CD4-positive, CD25-positive, alpha-beta regulatory T cell (primary cell): ENCODE measurements at places on chromosomes 5 and 9.

GRCh38 chr9:81628897-81629296 is 60.5 kb downstream of the TLE1 start:
- no peak for DNase-seq

- DNase-seq: no peak
Observed at GRCh38 chr5:10866913-10867312, 105.9 kb upstream of the DAP start.

DNA sequence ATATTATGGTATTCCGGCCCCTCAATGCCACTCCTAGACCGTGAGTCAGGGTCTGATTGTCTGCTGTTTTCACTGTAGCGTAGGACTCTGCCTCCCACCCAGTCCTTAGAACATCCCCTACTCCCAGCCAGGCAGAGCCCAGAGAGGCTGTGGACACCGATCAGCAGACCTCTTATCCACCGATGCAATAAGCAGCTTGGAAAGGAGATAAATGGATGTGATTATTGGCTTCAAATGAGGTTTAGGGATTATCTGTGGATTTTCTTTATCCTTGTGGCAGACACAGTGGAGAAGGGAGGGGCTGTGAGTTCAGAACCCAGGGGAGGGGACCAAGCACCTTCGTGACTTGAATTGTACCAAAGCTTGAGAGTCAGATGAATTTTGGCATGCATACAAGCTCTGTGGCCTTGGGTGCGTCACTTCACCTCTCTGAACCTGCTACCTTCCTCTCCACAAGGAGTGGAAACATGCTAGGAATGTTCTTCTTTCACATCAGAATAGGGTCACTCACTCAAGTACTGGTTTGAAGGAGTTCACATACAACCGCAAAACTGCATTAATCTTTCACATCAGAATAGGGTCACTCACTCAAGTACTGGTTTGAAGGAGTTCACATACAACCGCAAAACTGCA is 83.1 kb upstream of the CPLX2 start:
- DNase-seq: no peak

DNA sequence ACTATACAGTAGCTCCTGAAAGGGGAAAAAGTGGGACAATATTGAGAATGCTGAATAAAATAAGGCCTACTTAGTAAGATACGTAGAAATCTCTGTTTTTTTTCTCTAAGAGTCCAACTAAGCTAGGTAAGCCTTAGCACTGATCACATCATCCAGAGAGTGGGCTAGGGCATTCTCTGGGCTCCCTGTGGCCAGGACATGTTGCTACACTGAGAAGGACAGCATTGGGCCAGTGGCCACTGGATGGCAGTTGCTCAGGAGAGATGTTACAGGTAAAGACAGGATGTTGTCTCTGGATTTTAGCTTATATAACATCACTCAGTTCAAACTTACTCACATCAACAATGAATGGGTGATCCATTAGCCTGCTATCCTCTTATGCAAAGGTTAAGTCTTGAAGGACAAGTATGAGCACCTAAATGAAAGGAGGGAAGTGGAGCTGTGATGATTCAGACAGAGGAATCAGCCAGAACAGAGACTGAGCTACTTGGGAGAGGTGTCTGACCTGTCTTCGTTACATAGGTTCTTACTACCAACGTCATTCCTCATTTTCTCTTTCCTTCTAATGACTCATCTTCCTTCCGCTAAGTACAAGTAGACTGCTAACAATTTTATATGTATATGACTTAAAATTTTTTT is 226.6 kb upstream of the ADCY2 start:
- DNase-seq: no peak

GRCh38 chr9:84843175-84843824 is 173.8 kb downstream of the NTRK2 start:
- DNase-seq: no peak

DNA sequence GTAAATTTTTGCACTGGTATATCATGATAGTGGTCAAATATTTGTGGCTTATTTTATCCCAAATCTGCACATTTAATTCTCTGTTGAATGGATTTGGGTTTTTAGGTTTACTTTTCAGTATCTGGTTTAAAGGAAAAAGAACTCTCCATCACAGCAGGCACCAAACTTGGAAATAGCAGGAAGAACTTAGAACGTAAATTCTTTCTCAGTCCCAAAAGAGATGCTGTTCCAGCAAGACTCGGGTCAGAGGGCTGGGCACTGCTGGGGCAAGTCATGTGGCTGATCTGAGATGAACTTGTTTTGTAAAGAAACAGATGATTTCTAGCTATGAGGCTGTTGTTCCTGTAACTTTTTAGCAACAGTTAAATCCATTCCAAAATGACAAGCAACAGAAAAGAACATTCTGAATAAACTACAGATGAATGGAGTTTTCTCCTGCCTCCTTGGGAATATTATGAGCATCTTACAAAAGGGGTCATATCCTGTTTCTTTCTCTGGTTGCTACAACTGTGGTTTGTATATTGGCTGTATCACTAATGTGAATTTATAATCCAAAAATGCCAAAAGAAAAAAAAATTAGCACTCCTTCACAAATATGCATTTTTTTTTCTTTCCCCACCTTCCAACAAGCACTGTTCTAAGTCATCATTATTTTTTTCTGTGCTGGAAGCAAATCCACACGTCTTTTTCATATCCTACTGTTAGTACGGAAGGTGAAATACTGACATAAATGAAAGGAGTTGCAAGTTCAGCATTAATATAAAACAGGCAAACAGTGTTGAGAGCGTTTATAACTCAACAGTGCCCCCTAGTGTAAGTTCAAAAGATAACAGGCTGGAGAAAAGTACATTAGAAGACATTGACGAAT is 31.1 kb downstream of the OR2K2 start:
- peak; percentile 50 for DNase-seq

- DNase-seq: peak; percentile 78
Observed at GRCh38 chr5:157607371-157608161, 32.0 kb upstream of the ADAM19 start.

GRCh38 chr9:128992995-128993394 is 35.1 kb downstream of the SH3GLB2 start:
- DNase-seq: no peak

DNA sequence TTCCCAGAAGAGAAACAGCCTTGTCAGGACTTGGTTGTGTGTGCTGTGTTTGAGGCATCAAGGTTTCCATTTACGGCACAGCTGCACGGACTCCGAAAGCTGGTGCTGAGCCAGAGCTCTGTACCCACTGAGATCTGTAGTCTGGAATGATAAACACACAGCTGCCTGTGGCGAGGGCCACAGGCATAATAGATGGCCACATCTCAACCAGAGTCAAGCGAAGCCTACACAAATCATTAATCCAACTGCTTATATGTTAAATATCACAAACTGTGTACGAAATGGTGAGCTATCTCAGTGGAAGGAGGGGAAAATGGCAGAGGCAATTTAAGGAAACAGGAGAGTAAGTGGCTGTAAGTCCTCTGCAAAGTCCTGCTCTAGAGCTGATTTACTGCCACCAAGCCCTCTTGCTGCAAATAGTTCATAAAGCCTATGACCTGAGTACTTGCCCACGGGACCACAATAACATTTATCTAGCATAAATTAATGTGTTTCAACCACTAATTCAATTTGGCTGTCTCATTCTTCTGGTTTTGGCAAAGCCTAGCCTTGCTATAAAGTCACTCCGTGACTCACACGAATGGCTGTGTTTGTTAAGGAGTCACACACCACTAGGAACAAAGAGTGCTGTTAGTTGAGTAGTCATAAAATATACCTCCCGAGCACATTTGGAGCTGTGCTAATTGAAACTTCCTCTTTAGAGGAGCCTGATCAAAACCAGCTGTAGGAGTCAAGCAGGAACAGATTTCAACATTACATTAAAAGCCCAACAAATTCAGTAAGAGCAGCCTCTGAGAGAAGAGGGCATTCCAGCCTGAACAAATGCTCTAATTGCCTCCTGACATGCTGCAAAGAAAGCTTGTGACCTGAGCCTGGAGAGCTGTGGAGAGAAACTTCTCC is 738.6 kb upstream of the ZNF608 start:
- DNase-seq: no peak

GRCh38 chr5:154373326-154373725 is 72.5 kb upstream of the SAP30L start:
- DNase-seq: no peak

DNA sequence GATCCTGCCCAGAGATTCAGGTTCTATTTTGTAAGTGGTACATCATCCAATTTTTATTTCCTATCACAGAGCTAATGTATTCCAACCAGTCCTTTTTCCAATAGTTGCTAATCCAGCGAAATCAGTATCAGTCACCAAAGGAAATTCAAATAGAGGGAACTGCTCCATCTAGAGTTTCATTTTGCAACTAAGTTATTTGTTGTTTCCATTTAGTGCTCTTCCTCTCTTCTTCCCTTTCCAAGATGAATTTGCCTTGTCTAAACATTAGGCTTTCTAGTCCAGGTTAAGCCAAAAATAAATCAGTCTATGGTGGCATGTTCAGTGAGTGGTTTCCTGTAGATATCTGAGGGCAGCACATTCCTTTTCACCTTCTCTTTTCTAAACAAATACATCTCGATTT is 79.8 kb upstream of the SPATA31D4 start:
- no peak for DNase-seq

DNA sequence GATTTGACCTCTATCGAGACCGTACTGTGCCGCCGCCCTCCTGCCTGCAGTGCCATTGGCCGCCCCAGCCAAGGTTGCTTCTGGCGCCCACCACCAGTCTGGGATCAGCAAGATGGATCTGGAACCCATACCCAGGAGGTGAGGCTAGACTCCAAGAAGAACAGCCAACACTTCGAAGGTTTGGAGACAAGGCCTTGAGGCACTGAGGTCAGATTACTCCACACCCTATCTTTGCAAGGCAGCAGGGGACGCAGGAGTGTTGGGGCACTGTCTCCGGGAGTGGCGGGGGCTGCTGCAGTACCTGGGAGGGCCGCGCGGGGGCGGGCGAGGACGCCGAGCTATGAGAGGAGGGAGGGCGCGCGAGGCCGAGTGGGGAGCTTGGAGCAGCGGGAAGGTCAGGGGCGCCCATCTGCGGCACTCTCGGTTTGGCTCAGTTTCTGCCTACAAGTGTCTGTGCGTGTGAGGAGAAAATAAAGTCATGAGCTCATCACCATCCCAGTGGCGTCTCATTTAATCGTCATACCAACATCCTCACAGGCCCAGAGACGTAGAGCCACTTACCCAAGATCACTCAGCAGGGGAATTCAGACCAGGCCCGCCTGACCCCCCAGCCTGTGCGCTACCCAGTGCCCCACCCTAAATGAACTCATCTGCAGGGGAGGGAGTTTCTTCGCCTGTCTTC is 20.5 kb upstream of the PSD2 start:
- DNase-seq: peak; percentile 56

GRCh38 chr5:112317866-112318265 is 101.2 kb downstream of the EPB41L4A start:
- DNase-seq: no peak

GRCh38 chr5:36670548-36670947 is 64.1 kb downstream of the SLC1A3 start:
- no peak for DNase-seq
